Inflammatory macrophage (primary cell): ENCODE measurements at places on chromosomes 2 and 18.

DNA sequence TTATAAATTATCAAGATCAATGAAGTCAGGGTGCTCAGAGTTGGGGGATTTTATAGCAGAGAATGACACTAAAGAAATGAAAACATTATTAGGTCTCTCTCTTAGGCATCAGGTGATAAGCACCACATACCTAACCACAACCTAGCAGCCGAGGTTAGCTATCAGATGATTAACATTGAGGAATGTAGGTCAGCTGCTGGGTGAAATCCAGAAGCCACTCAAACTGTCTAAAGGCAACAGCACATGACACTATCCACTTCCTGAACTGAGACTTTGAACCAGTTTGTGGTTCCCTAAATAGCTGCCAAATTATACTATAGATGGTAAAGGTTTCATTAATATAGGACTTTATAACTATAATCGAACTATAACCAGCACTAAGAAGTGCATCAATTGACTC lies 4.7 kb downstream of the EPG5 start:
- peak; percentile 69 for DNase-seq

- DNase-seq, result no peak
These were observed 21.9 kb downstream of the TMEM177 start for GRCh38 chr2:119700866-119701265.

GRCh38 chr2:69453475-69454129 lies 16.4 kb upstream of the NFU1 start:
- no peak for DNase-seq

GRCh38 chr2:121194626-121195025 lies 90.4 kb downstream of the TFCP2L1 start:
- DNase-seq, result no peak

GRCh38 chr2:102950371-102950946 lies 188.6 kb downstream of the TMEM182 start:
- DNase-seq, result no peak

- peak; percentile 35 for DNase-seq
These were observed 26.0 kb downstream of the SOS1 start for GRCh38 chr2:39094717-39095363.

- DNase-seq, result no peak
These were observed 168.5 kb downstream of the FHOD3 start for GRCh38 chr18:36465970-36466369.

DNA sequence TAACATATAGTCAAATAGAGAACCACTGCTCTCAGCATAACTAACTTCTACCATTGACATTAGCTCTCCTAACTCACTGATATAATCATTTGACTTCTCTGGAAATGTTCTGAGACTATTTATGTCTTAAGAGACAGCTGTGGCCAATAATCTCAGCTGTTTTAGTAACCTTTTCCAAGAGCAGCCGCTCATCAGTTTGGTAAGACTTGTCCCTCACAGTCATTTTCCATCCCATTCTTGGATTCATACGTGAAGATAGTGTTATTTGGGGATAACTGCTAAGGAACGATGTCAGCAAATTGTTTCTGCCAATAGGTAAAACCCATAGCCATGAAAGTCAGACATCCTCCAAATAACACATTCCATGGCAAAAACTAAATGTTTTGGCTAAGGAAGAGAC lies 127.8 kb downstream of the LNPK start:
- DNase-seq, result no peak

- no peak for DNase-seq
These were observed 32.0 kb downstream of the SMCHD1 start for GRCh38 chr18:2687390-2688001.

DNA sequence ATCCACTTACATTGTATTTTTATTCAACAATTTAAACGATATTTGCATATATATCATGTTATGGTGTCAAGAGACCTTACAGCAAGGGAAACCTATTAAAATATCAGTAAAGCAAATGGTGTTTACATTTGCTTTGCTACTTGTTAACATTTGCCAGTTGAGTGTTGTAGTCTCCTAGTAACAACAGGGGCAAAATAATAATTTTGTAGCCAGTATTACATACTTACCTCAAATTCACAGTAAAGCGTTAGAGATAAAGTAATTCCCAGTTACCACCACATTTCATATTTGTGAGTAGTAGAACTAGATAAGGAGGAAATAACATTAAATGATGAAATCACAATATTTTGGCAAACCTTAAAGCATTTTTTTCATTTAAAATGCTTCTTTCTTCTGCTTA lies 71.3 kb downstream of the FASTKD2 start:
- DNase-seq, result no peak

DNA sequence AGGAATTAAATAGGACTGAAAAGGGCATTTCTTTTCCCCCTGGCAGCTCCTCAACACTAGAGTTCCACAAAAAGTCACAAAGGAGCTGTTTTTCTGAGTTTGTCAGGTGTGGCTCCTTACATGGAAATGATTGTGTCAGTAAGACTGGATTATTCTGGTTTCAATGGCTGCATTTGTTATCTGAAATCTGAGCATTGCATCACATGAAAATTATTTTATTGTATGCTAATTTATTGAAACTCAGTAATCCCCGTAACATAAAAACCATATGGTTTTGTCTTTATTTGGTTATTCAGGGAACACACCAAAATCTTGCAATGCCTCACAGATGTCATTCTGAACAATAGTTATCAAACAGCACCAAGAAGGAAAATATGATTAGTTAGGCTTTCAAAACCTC lies 439.7 kb upstream of the TNP1 start:
- DNase-seq, result no peak

- peak; percentile 41 for DNase-seq
These were observed 16.9 kb upstream of the CD28 start for GRCh38 chr2:203689426-203690116.
